ENCODE measurements at places on chromosomes 12 and 14. TPM values are rescaled to one million over a fixed set of nuclear protein-coding genes. Genes with fewer than 3 reads are reported as not detected.

GALNT9 gene
- polyA plus RNA-seq = 1.9 TPM

DNA sequence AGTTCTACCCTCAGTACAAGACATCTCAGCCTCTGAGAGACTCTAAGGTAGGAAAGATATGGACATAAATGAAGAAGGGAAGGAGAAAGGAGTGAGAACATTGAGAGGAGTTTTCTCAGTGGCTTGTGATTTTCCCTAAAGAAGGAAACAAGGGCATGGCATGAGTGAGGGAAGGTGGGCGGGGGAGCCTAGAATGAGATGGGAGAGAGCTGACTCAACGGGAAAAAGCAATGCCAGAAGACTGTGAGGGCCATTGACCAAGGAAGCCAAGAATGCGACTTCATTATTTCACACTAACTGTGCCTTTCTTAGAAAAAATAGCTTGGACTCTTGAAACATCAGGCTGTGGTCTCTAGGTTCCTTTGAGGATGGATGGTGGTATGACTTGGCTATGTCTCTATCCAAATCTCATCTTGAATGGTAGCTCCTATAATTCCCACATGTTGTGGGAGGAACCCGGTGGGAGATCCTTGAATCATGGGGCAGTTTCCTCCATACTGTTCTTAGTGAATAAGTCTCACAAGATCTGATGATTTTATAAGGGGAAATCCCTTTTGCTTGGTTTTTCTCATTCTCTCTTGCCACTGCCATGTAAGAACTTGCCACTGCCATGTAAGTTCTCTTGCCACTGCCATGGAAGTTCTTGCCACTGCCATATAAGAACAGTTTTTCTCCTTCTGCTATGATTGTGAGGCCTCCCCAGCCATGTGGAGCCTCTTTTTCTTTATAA is 279.6 kb downstream of the NUAK1 start:
- H3K36me3 ChIP-seq = no peaks in the 10 kb centered on the region
- no peak for DNase-seq
- no peak overlapping the region for H3K4me3 ChIP-seq
- H3K4me1 ChIP-seq = no peaks in the 10 kb centered on the region
- no peaks in the 10 kb centered on the region for H3K27me3 ChIP-seq

GRCh38 chr14:60204843-60205774 is 39.9 kb upstream of the DHRS7 start:
- no peaks in the 10 kb centered on the region for H3K4me1 ChIP-seq
- no peaks in the 10 kb centered on the region for H3K27me3 ChIP-seq
- DNase-seq = no peak
- H3K4me3 ChIP-seq = no peak overlapping the region

SLC5A8 gene
- not detected for polyA plus RNA-seq

DBX2 gene
- polyA plus RNA-seq = not detected

ITGA7 gene
- 31.5 TPM for polyA plus RNA-seq

- H3K4me3 ChIP-seq = no peak overlapping the region
- H3K36me3 ChIP-seq = no peaks in the 10 kb centered on the region
- DNase-seq = no peak
- no peak overlapping the region for H3K27ac ChIP-seq
- no peaks in the 10 kb centered on the region for H3K27me3 ChIP-seq
- no peaks in the 10 kb centered on the region for H3K4me1 ChIP-seq
Observed at GRCh38 chr14:39246618-39247017, 12.9 kb downstream of the MIA2 start.

- no peak overlapping the region for H3K27ac ChIP-seq
- H3K4me1 ChIP-seq = no peaks in the 10 kb centered on the region
- no peaks in the 10 kb centered on the region for H3K27me3 ChIP-seq
- peak; percentile 40 for DNase-seq
- no peaks in the 10 kb centered on the region for H3K36me3 ChIP-seq
Observed at GRCh38 chr14:93619176-93619793, 169.0 kb downstream of the PRIMA1 start.

DNA sequence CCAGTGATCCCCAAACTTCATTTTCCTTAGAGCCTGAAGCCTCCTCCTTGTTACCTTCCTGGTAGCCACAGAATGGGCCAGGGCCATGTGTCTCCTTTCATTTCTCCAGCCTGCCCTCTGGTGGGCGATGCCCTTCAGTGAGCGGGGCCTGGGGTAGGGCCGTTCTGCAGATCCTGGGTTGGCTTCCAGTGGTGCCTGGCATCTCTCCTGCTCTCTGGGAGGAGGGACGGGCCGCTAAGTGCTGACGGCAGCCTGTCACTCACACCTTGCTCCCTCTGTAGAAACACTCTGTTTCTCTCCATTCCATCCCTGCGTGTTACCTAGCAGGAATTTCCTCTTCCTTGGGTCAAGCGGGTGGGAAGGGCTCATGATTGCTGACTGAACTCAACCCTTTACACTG is 232.1 kb downstream of the CACNA1C start:
- H3K4me3 ChIP-seq = no peak overlapping the region
- peak overlapping the region; percentile 27 for H3K27ac ChIP-seq
- H3K36me3 ChIP-seq = no peaks in the 10 kb centered on the region
- peaks cover 28% of the 10 kb centered on the region for H3K4me1 ChIP-seq
- peaks cover 11% of the 10 kb centered on the region for H3K27me3 ChIP-seq
- peak; percentile 65 for DNase-seq

DNA sequence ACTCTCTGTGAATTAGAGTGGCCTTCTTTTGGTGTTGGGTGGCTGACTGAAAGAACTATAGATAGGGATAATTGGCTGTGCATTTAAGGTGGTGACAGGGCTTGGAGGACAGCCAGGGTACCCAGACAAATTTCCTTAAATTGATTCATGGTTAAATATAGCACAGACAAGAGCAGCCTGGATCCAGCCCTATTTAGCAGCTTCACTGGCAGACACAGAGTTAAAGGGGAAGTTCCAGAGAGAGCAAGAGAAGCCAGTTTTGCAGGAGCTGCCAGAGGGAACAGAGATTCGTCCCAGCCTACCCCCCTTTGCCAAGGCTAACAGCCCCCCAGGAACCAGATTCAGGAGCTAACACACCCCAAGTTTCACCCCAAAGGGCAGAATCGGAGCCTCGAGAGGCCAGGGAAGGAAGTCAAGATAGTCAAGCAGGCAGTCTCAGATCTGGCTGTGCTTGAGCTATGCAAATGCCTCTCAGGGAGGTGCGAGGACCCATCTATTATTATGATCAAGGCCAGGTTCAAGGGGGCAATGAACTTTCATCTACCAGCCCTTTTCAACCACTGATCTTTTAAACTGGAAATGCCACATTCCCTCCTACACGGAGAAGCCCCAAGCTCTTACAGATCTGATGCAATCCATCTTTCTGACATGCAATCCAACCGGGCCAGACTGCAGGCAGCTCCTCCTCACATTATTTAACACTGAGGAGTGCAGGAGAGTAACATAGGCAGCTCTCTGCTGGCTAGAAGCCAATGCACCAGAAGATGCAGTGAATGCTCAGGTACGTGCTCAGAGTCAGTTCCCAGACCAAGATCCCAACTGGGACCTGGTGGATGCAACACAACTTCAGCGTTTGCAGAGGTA is 58.2 kb downstream of the DHRS2 start:
- peaks cover 24% of the 10 kb centered on the region for H3K27me3 ChIP-seq
- H3K4me1 ChIP-seq = peaks cover 5% of the 10 kb centered on the region
- H3K36me3 ChIP-seq = no peaks in the 10 kb centered on the region
- no peak for DNase-seq
- H3K27ac ChIP-seq = no peak overlapping the region

LALBA gene
- not detected for polyA plus RNA-seq

DNA sequence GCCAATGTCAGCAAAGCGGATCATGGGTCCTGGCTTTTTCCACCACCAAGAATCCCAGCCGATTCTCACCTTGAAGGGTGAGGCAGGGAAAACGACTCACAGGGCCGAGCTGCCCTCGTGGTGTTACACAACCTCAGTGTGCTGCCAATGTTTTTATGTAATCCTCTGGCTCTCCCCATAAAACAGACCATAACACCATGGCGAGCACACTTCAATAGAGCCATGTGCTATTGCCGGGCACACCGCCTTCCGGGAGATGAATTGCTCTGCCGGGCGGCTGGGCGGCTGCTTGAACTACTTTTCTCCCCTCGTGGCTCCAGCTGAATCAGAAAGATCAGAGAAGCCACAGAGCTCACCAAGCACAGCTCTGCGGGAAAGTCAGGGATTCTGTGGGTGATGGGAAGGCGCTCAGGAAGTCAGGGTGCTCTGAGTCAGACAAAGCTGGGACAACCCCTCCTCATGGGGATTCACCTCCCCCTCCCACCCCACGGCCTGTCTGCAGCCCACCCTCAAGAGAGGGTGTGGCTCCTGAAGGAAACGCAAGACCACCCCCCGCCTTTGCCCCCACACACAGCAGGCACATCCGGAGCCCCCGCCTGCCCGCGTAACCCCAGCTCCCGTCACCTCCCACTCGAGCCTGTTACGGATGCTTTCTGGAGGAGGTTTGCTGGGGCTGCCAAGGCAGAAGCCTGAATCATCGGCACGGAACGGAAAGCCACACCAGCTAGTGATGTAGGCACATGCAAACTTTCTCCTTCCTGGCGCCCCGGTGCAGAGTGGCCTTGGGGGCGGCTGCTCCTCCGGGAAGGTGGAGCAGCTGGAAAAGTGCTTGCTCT is 1.8 kb downstream of the GALNT9 start:
- H3K36me3 ChIP-seq = no peaks in the 10 kb centered on the region
- peak; percentile 24 for DNase-seq
- H3K27ac ChIP-seq = no peak overlapping the region
- no peak overlapping the region for H3K4me3 ChIP-seq
- peaks cover 10% of the 10 kb centered on the region for H3K4me1 ChIP-seq

Data from left lung (tissue), 14 donors.